ENCODE measurements at places on chromosomes 12 and 14. TPM values are rescaled to one million over a fixed set of nuclear protein-coding genes. Genes with fewer than 3 reads are reported as not detected.

DNA sequence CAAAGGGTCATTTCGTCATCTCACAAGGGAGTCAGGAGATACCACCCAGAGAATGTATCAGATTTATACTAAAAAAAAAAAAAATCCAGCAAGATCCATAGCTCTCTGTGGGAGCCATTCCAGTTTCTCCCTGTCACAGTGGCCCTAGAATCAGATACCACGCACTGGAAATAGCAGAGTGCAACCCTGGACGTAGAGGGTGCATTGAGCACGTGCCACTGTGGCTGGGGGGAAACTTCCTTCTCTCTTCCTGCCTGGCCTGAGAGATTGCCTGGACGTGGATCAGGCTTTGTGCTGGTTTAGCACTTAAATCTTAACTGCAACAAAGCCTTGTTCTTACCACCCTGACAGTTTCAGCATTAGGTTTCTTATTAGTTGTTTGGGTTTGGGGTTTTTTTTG lies 124.3 kb downstream of the FBXL14 start:
- DNase-seq: no peak

- DNase-seq: no peak
Measured at GRCh38 chr12:1078002-1078401, 87.0 kb downstream of the ERC1 start.

DNA sequence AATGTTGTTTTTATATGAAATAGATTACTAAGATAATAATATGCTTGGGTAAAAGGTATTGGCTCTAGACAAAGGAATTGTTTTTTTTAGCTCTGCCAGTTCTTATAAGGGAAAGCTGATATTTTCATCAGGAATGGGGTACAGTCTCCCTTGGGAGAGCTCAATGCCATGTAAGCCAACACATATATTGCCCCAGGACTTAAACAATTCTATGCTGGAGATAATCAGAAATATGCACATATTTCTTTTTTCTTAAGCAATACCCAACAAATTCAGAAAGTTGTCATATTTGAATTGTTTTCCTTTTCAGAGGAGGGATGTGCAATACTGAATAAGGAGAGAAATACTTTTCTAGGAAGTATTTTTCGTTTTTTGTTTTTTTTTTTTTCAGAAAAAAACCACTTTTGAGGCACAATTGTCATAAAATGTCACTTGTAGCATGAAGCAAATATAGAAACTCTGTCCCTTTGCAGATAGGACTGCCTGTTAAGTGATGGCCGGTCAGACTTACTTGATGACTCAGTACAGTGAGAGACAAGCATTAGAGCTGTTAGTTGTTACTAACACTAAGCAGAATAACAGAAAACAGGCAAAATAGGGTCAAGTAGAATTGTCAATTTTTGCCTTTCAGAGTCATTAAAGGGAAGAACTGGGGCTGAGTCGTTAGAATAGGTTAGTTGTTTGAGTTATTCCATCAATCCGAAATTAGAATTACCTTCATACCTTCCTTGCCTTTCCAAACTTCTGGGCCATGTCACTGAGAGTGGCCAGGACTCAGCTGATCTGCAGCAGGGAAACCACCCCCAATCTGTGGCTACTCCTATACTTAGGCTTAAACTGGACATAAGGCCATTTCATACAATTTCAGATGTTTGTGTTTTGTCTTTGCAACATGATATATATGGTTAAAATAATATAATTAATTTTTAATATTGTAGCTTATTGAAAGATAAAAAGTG lies 168.1 kb downstream of the SLC38A4 start:
- peak; percentile 69 for DNase-seq

GRCh38 chr12:132954471-132955048 lies 1.5 kb downstream of the ZNF605 start:
- no peak for DNase-seq

DNA sequence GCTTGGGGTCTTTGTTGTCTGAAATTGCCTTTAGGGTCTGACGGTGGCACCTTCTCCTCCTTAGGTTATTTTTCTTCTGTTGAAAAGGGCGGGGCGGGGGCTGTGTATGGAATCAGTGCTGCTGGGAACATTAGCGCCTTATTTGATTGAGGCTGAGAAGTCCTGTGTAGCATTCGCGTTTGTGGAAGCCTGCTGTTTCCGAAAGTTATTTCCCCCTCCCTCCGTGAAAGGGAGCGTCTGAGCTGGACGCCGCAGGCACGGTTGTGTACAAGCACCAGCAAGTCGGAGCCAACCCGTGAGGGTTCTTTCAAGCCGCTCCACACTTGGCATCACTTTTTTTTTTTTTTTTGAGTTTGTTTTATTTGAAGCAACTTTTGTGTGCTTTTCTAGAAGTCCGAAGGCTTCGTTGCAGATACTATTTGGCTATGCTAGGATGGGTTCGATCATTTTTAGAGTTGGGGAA lies 1.1 kb downstream of the SYNE2 start:
- DNase-seq: peak; percentile 42

LRFN5 gene
- total RNA-seq: not detected

DNA sequence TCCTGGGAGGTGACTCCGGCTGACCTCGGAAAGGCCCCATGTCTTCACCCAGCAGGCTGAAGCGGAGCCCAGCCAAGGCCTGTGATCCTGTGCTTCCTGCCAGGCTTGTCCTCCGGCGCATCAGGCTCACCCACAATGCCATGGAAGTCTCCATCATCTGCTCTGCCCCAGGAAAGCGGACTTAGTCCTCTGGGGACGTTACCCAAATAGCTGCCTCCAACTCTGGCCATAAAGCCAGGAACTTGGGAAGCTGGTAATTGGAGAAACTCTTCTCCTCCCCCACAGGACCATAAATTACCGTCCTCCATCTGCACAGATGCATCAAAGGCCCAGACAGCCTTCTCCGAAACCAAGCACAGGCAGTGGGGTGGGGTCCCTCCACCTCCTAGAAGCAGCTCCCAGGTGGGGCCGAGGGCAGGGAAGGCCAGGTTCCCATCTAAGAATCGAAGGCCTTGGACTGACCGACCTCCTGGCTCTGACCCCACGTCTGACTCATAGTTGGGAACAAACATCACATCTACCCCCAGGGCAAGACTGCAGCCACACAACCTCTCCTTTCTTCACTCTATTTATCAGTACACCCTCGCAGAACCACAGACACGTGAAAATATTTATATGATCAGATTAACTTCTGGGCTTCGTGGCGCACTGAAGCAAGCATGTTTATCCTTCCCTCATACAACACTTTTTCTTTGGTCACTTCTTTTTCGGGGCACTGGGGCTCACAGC lies 56.4 kb downstream of the PITPNM2 start:
- DNase-seq: peak; percentile 46

DNA sequence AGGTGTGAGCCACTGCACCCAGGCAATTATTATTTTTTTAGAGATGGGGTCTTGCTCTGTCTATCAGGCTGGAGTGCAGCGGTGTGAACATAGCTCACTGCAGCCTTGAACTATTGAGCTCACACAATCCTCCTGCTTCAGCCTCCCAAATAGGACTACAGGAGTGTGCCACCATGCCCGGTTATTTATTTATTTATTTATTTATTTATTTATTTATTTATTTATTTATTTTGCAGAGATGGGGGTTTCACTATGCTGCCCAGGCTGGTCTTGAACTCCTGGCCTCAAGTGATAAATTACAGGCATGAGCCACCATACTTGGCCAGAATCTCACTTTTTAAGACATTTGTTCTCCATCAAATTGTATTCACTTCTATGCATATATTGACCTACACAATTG lies 51.8 kb downstream of the SAV1 start:
- DNase-seq: no peak

GRCh38 chr12:81615026-81615588 lies 144.0 kb downstream of the PPFIA2 start:
- no peak for DNase-seq

KRT6C gene
- not detected for total RNA-seq

SERPINA3 gene
- 1.2 TPM for total RNA-seq

DNA sequence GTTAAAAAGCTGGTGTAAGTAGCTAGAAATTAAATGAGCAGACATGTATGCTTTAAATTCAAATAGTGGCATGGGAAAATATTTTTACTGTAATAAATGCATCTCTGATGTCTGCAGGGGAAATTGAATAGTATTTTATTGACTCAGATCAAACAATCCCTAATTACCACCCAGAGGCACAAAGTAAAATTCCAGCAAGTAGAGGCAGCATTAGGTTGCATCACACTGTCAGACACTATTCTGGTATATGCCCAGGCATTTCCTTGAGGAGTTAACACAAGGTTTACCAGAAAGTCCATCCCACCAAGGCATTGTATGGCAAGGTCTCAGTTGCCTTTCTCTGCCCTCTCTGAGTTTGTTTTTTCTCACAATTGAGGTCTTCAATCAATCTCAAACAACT lies 201.6 kb upstream of the KITLG start:
- no peak for DNase-seq

DNA sequence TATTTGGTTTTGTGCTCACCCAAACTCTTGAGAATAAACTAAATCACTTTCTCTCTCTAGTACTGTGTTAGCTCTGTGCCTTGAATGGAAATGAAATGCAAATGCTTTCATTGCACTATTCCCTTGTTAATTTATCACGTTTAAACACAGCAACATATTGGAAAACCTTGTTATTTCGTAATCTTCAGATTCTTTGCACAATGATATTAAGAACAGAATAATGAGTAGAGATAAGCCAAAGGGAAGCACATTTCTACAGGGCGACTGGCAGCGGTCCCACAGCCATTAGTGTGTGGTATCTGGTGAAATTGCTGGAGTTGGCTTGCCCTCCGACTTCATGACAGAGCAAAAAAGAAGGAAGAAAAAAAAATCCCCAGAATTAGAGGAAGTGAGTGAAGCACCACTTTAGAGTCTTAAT lies 166.1 kb upstream of the E2F7 start:
- DNase-seq: no peak

IL26 gene
- not detected for total RNA-seq

- no peak for DNase-seq
Measured at GRCh38 chr12:51887476-51888315, at the start of gene ANKRD33. TSS of gene ANKRD33 (plus strand) at chr12:51888103. CDS start at chr12:51888187, 84 bp downstream.

- DNase-seq: no peak
Measured at GRCh38 chr12:31536672-31537071, 54.3 kb downstream of the DENND5B start.

GRCh38 chr14:57293866-57294837 lies 25.4 kb downstream of the AP5M1 start:
- no peak for DNase-seq

SELPLG gene
- total RNA-seq: 2.1 TPM

- no peak for DNase-seq
Measured at GRCh38 chr14:104509673-104510072, 69.9 kb upstream of the C14orf180 start.

CLEC1B gene
- total RNA-seq: not detected
